ENCODE measurements at places on chromosomes 3 and 15. TPM values are rescaled to one million over a fixed set of nuclear protein-coding genes. Genes with fewer than 3 reads are reported as not detected.

DNA sequence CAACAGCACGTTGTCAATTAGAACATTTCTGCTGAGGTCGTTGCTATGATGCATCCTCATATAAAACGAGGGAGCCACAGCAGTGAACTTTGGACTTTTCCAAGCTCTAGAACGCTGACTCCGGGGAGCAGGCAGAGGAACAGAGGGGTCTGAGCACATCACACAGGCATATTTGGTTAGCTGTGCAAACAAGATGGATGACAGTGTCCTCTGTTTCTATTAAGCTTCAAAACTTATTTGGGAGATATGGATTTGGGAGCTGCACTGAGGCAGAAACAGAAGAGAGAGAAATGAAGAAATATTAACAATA lies 278.0 kb upstream of the TBL1XR1 start:
- DNase-seq, result no peak

- no peak for DNase-seq
Measured at GRCh38 chr3:168895419-168895818, 768.1 kb downstream of the MECOM start.

DNA sequence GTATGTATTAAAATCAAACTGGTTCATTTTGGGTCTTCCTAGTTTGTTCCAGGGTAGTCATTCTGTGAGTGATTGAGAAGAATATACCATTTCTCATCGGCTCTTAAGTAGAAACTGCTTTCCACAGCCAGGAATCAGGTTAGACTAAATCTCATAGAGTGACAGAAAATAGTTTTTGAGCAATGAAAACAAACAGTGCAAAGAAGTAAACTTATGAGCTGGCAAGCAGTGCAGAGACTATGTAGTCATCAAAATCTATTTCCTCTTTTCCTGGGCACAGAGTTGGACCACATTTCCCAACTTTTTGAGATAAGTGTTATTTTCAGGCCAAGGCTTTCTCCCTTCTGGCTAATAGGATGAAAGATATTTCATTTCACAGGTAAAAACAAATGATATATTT lies 66.5 kb downstream of the UBE3A start:
- no peak for DNase-seq

- DNase-seq, result no peak
Measured at GRCh38 chr3:190581041-190581541, 67.2 kb downstream of the IL1RAP start.

- DNase-seq, result no peak
Measured at GRCh38 chr3:126665959-126666657, 11.2 kb upstream of the TXNRD3 start.

The ESYT3 gene
- total RNA-seq, result 16.8 TPM

The PIERCE2 gene
- total RNA-seq, result 0.81 TPM

DNA sequence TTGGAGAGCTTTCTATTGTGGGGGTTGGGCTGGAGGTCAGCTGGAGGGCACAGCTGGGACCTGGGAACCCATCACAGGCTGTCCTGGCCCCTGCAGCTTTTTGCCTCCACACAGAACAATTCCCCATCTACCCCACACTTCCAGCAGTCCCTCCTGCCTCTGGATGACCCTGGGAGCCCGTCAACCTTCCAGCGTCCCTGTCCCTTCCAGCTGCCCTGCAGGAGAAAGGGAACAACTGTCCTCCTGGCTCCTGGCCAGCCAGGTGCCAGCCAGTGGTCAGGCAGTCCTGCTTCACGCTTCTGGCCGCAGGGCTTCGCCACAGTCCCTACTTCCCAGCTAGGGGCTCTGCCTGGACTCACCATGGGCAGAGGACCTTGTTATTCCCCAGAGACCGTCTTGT lies 27.2 kb downstream of the LINGO1 start:
- no peak for DNase-seq

The TCAIM gene
- total RNA-seq, result 30.4 TPM

GRCh38 chr3:195221876-195222617 lies 48.9 kb downstream of the XXYLT1 start:
- peak; percentile 59 for DNase-seq

- no peak for DNase-seq
Measured at GRCh38 chr3:132378846-132379245, 38.5 kb upstream of the DNAJC13 start.

- DNase-seq, result no peak
Measured at GRCh38 chr15:85899927-85900326, 105.2 kb upstream of the KLHL25 start.

DNA sequence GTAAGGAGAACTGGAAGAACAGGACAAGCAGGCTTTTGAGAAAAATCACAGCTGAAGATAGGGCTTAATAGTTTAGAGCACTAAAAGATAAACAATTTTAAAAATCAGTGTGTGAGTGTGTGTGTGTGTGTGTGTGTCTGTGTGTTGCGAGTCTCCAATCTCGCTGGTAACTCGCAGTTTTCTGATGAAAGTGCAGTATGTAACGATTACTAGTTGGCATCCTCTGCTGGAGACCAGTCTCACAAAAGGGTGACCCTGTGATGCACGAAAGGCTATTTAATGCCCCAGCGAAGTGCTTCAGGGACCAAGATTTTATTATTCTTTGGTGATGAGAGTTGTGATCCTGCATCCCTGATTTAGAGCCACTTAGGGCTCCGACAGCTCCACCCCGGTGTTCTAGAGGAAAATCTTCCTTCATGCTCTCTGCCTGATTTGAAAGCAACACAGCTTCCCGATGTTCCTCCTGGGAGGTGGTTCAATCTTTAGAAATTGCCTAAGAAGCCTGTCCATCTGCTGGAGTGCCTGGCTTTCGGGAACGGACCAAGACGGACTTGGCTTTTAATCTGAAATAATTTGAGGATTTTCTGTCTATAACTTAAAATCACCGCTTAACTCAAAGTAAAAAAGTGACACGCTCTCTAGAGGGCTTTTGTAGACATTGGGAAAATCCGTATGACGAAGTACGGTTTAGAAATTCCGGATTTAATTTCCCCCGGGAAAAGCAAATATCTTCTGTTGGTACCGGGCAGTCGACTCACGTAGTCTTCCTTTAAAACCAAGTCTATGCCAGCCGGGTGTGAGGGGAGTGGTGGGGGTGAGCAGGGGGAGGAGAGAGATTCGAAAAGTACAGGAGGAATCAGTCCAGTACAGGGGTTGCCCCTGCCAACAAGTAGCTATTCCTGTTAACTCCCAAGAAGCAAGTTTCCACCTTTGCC lies 1.1 kb upstream of the ALCAM start:
- peak; percentile 63 for DNase-seq

DNA sequence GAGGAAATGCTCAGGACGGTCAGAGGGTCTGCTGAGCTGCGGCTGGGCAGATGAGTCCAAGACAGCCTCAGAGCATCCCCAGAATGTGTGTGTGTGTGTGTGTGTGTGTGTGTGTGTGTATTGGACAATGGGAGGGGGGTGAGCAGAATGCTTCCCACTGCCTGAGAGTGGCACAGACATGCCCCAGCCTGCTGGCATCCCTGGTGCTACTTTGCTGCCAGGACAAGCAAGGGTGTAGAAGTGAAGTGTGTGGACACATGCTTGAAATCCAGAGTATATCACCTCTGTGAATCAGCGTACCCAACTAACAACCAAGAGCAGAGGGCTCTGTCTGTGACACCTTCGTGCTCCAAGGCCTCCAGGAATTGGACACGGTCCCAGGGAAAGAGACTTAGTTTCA lies 76.3 kb downstream of the SLC9A9 start:
- DNase-seq, result no peak

DNA sequence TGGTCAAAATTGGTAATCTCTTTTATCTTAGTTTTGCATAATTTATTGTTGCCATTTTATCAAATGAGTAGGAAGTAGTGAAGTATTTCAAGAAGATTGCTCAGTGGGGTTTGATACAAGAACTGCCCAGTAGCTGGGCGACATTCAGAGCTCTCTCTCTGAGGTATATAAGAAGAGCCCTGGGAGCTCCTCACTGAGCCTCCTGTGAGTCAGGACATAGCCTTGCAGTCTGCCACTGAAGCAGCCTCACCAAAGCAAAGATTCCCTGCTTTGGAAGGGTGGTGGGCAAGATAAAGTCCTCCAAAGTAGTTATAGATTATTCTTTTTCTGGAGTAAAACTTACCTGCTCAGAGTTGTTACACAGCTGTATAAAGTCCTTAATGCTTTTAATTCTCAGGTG lies 26.1 kb downstream of the SKIL start:
- DNase-seq, result no peak

DNA sequence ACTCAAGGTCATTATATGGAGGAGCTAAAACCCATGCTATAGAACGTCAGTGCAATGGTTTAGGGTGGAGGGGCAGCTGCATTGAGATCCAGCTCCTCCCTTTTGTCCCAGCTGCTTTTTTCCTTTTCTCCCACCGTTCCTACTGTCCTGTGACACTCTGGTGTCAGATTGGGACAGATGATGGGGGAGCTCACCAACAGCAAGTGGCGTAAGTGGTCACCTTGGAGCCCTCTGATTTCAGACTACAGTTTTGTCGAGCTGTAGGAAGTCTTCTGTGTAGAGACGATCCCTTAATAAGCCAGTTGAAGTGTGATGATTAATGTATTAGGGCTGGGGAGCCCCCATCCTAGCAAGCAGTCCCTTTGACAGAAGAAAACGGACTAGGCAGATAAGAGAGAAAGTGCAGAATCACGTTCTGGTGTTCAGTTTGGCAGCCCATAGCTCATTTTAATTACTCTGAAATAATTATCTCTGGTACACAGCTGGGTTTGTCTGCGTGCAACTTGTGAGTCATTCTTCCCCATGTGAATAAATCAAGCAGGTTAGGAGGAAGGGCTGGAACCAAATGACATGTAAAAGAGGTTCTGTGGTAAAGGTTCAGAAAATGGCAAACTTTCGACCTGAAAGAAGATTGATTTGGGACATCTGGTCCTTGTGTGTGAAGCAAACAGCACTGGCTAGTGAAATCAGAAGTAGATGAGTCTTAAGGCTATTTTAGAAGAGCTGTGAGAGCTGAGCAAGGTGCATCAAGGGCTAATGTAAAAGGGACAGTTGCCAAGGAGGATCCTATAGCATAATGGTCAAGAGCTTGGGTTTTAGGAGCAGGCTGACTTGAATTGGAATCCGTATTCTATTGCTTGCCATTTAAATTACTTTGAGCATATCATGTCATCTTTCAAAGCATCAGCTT lies 241.4 kb downstream of the EDEM1 start:
- no peak for DNase-seq

All from sigmoid colon (tissue), 7 donors.